ENCODE measurements at places on chromosomes 5 and 9.

DNA sequence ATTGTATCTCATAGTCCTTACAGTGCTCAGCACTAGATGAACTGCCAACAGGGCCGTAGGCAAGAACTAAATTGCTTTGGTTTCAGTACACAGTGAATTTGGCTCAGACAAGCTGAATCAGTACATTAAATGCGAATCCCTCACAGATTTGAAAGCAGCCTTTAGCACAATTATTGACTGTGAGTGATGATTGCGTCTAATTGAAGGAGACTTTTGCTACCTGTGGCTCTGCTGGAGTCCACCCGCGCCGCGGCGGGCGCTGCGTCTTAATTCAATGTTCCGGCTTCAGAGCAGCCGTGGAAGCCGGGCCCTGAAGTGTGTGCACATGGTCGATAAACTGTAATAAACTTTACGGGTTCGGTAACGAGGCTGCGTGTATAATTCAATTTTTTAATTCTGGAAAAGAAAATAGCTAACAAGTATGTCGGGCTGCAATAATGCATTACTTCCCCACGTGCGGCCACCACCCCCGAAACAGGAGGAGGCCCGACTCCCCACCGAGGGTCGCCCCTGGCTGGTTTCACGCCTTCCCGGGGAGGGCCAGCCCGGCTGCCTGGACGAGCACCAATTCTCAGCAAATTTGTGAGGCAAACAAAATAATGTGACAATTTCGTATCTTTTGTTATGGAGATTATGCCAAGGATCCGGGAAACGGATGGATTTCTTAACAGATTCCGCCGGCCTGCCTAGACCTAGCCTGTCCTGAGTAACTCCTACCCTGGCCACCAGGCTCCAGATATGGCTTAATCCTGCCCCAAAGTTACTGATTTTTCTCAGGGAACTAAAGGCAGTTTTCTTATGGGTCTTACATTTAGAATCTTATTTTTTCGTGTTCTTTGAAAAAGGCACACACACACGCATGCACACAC, 269.4 kb upstream of the IRX1 start:
- DNase-seq: no peak

DNA sequence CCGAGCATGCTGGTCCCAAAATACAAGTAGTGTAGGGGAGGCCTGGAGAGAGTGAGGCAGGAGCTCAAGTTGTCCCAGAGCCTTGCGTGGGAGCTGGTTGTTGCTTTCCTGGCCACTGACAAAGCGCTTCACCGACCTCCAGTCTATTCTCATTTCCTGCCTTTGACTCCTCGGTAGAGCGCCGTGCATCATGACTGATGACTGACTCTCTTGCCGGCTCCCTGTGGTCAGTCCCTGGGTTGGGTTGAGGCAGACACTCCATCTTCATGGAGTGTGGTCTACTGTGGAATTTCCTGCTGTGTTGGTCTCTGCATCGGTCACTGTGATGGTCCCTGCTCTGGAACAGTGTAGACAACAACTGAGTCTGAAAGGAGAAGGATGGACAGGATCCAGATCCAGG, 175.1 kb upstream of the S1PR3 start:
- no peak for DNase-seq

DNA sequence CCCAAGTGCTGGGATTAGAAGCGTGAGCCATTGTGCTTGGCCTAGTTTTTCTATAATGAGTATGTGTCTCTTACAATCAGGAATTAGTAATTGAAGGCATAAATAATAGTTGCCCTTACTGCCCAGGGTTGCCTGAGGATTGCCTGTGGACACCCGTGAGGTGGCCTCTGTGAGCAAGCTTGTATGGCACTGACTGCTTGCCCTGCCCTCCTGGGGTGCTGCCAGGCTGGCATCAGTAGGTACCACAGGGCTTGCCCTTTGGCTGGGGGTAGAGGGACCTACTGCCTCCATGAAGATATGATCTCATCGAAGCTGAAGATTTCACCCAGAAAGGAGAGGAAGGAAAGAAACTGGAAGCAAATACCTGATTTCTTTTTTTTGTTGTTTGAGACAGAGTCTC, 23.8 kb upstream of the PHF19 start:
- DNase-seq: no peak

DNA sequence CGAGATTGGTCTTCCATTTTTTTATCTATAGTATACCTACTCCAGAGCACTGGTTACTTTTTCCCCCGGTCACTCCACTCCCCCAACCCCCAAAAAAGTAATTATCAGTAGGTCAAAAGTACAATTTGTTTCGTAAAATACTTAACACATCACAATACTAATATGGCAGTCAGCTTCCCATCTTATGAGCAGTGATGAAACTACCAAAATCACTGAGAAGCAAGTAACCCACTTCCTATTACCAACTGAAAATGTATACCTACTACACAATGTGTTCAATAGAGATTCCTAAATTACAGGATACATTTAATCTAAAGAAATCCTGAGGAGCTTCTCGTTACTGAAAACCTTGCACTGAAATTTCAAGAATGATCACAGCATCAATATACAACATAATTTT, 1.9 kb downstream of the CERT1 start:
- DNase-seq: no peak

DNA sequence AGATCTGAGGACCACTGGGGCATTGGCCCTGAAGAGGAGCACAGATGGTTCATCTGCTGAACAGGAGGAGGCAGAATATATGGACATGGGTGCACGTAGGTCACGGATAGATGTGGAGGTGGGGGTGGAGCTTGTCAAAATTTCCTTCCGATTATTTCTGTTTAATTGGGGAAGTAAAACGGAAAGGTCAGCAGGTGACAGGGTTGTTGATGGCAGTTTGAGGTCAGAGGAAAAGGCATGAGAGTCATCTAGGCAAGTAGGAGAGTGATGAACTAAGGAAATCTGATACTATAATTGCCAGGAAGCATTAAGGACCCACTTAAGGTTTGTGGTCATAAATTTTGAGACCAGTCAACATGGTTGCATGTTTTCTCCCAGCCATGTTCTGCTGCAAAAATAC, 8.4 kb upstream of the FAM81B start:
- DNase-seq: no peak

- DNase-seq: no peak
Measured at GRCh38 chr9:97970165-97970564, 13.0 kb upstream of the ANP32B start.

GRCh38 chr5:132689513-132689912, 15.7 kb downstream of the IL4 start:
- DNase-seq: no peak

Measured in GF-D8 (cell line).